NCI-H460 (cell line): ENCODE measurements at places on chromosomes 4 and X. TPM values are rescaled to one million over a fixed set of nuclear protein-coding genes. Genes with fewer than 3 reads are reported as not detected.

Gene ARFIP1
- total RNA-seq = 43.6 and 47.9 TPM in 2 replicates

Gene ODAPH
- total RNA-seq = not detected in 2 replicates

Gene NR0B1
- 76.4 and 90.0 TPM in 2 replicates for total RNA-seq

Gene HSFX3
- not detected in 2 replicates for total RNA-seq

Gene DAPP1
- not detected in 2 replicates for total RNA-seq

Gene CFAP299
- total RNA-seq = not detected in 2 replicates

Gene LRP2BP
- 0.27 and 0.38 TPM in 2 replicates for total RNA-seq

Gene ARHGAP4
- 51.5 and 55.0 TPM in 2 replicates for total RNA-seq

Gene AP1AR
- total RNA-seq = 44.9 and 47.9 TPM in 2 replicates

Gene ASMT
- not detected in 2 replicates for total RNA-seq

Gene XK
- 0.61 and 0.62 TPM in 2 replicates for total RNA-seq

Gene POU3F4
- total RNA-seq = not detected in 2 replicates

Gene TBC1D8B
- 3.0 and 3.6 TPM in 2 replicates for total RNA-seq

Gene MAGEE1
- total RNA-seq = 1.4 and 1.9 TPM in 2 replicates

Gene PNMA6A
- total RNA-seq = 1.7 and 2.9 TPM in 2 replicates

Gene TKTL2
- not detected in 2 replicates for total RNA-seq

Gene RTL3
- total RNA-seq = not detected in 2 replicates

Gene SFRP2
- not detected in 2 replicates for total RNA-seq

Gene LNX1
- total RNA-seq = 0.09 TPM in 1 of 2 replicates, not detected in the other

Gene RHOXF1
- not detected in 2 replicates for total RNA-seq

Gene DOK7
- 0.05 and 0.14 TPM in 2 replicates for total RNA-seq

Gene GPR50
- not detected in 2 replicates for total RNA-seq

Gene LPAR4
- not detected in 2 replicates for total RNA-seq

Gene DGKK
- not detected in 2 replicates for total RNA-seq

Gene PABPC5
- not detected in 2 replicates for total RNA-seq

Gene MAGEA9B
- 0.12 TPM in 1 of 2 replicates, not detected in the other for total RNA-seq

Gene OTUD4
- total RNA-seq = 16.7 and 19.2 TPM in 2 replicates

Gene MMRN1
- 0.03 and 0.12 TPM in 2 replicates for total RNA-seq

Gene HTR2C
- total RNA-seq = not detected in 2 replicates

Gene TRIM60
- not detected in 2 replicates for total RNA-seq

Gene TRAM1L1
- 4.0 and 4.2 TPM in 2 replicates for total RNA-seq

Gene ZGRF1
- total RNA-seq = 7.8 and 8.7 TPM in 2 replicates

Gene IL13RA2
- total RNA-seq = 24.2 and 24.5 TPM in 2 replicates

Gene CFI
- total RNA-seq = not detected in 2 replicates

Gene MGAT4D
- not detected in 2 replicates for total RNA-seq

Gene FAT4
- 11.6 and 12.3 TPM in 2 replicates for total RNA-seq

Gene NAA11
- not detected in 2 replicates for total RNA-seq

Gene PABPC1L2A
- total RNA-seq = not detected in 2 replicates

Gene TLR3
- total RNA-seq = 1.9 and 3.3 TPM in 2 replicates

Gene AKAP14
- total RNA-seq = not detected in 2 replicates

Gene C4orf36
- 0.20 TPM in 1 of 2 replicates, not detected in the other for total RNA-seq

Gene CTAG1B
- not detected in 2 replicates for total RNA-seq

Gene APBB2
- 32.2 and 34.4 TPM in 2 replicates for total RNA-seq

Gene GLRA2
- total RNA-seq = not detected in 2 replicates

Gene PPEF2
- total RNA-seq = not detected in 2 replicates

Gene RIPPLY1
- total RNA-seq = not detected in 2 replicates

Gene VEGFC
- 18.2 and 19.2 TPM in 2 replicates for total RNA-seq

Gene MUC7
- not detected in 2 replicates for total RNA-seq

Gene HS3ST1
- total RNA-seq = 0.54 and 4.6 TPM in 2 replicates

Gene UGT2B11
- not detected in 2 replicates for total RNA-seq

Gene CITED1
- not detected in 2 replicates for total RNA-seq

Gene NXT2
- 34.1 and 37.6 TPM in 2 replicates for total RNA-seq

Gene S100G
- not detected in 2 replicates for total RNA-seq

Gene NEXMIF
- 0.29 and 0.35 TPM in 2 replicates for total RNA-seq

Gene LETM1
- 48.9 and 53.9 TPM in 2 replicates for total RNA-seq

Gene SCD5
- 5.6 and 6.4 TPM in 2 replicates for total RNA-seq

Gene POLA1
- 16.8 and 20.0 TPM in 2 replicates for total RNA-seq
